Cardiac ventricle fibroblast (primary cell): ENCODE measurements at places on chromosomes 6 and 20. TPM values are rescaled to one million over a fixed set of nuclear protein-coding genes. Genes with fewer than 3 reads are reported as not detected.

Gene TRIM40
- not detected in 2 replicates for total RNA-seq

Gene SPDEF
- not detected in 2 replicates for total RNA-seq

Gene PTK6
- total RNA-seq, result 0.15 TPM in 1 of 2 replicates, not detected in the other

Gene BTNL2
- total RNA-seq, result not detected in 2 replicates

Gene C6orf15
- total RNA-seq, result 0.49 TPM in 1 of 2 replicates, not detected in the other

Gene CD40
- 13.5 and 14.2 TPM in 2 replicates for total RNA-seq

Gene PTCRA
- not detected in 2 replicates for total RNA-seq

Gene EPB41L1
- 33.9 and 38.0 TPM in 2 replicates for total RNA-seq

Gene BTBD3
- total RNA-seq, result 20.5 and 23.5 TPM in 2 replicates

Gene TRIM39
- 5.9 and 6.8 TPM in 2 replicates for total RNA-seq

Gene FNDC1
- total RNA-seq, result 1.7 TPM in 2 replicates

Gene PSORS1C2
- total RNA-seq, result not detected in 2 replicates

Gene RAD21L1
- total RNA-seq, result not detected in 2 replicates

Gene PHF3
- 37.0 and 40.7 TPM in 2 replicates for total RNA-seq

Gene OXT
- not detected in 2 replicates for total RNA-seq
